NCI-H2107 (cell line): ENCODE measurements at places on chromosomes 6 and 20.

- no peak for DNase-seq
These were observed 1.0 kb upstream of the KIF13A start for GRCh38 chr6:17988422-17988944.

GRCh38 chr20:63738687-63739129 is 868 bp upstream of the SLC2A4RG start:
- no peak for DNase-seq

DNA sequence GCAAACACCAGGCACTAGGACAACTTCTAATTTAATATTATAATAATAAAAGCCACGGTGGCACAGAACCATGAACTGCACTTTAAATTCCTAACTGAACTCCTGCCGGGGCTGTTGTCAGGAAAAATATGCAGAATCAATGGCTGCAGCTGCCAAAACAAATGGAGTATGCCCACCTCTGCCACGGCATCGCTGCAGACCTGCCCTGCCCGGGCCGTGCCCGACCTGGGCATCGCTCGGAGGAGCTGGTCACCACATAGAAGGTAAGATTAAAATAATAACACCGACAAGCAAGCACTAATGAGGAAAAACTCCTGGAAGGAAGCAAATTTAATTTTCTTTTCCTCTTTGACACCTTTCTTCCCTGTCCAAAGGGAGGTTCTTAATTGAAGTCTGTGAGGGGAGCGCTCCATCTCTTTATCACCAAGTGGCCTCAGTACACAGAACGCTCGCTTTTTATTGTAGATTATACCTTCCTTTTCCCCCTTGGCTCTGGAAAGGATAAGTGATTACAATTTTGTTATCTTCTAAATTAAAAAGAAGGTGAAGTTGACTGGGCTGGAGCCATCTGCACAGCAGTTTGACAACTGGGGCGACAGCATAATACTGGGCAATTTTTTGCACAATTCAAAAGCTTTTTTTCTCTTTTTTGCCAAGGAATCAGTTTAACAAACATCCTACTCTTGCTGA is 351.3 kb downstream of the ZFAND3 start:
- DNase-seq, result no peak

DNA sequence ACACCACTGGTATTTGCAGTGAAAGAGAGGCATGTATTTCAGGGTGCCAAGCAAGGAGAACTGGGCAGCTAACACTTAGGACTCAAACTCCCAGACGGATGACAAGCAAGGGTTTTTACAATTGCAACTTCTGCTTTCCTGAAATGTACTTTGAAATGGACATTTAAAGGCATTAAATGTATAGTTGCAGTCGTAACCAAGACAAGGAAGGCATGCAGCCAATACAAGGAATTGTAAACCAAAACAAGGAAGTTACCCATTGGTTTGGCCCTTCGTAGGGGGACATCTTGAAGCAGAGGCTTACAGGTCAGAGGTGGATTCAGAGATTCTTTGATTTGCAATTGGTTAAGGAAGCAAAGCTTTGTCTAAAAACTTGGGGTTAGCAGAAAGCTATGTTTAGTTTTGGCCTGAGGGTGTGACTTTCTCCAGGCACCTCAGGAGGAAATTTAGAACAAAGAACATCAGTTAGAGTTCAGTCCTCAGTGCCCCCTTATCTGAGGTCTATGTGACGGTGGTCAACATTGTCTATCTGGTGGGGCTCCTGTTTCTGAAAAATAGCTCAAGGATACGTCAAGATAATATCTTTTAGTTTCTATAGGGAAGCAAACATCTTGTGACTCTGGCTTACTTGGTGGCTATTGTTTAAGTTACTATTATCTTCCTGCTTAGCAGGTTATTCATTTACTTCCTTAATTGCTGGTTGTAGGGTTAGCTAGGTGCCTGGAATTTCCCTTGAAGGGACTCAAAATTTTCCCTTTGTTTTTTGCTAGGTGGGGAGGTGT is 266.0 kb downstream of the CD83 start:
- no peak for DNase-seq

DNA sequence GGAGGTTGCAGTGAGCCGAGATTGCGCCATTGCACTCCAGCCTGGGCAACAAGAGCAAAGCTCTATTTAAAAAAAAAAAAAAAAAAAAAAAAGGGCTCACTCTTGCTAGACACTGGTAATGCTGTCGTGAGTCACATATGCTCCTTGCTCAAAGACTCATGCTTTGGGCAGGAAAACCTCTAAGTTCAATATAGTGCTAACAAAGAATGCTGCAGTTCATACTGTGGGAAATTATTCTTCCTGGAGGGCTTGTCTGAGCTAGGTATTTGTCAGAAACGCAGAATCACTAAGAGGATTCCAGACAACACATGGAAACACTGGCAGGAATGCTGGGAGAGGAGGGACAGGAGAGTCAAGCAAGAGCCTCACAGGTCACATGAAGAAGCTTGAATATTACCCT is 2.3 kb upstream of the LYRM2 start:
- no peak for DNase-seq

DNA sequence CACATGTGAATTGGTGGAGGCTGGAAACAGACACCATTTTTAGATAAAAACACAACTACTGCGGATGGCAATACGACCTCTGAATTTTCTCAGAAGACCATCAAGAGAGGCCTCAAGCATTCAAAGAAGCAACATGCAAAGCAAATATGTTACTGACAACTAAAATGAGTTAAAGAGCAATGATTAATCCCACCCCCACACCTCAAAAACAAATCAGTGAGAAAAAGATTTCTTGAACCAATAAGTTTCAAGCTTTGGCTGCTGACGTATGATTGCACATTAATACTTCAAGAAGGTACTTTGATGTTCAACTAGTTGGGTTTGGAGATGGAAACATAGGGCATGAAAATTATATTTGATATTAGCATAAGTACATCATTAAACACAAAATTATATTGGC is 982 bp downstream of the MMUT start:
- no peak for DNase-seq

DNA sequence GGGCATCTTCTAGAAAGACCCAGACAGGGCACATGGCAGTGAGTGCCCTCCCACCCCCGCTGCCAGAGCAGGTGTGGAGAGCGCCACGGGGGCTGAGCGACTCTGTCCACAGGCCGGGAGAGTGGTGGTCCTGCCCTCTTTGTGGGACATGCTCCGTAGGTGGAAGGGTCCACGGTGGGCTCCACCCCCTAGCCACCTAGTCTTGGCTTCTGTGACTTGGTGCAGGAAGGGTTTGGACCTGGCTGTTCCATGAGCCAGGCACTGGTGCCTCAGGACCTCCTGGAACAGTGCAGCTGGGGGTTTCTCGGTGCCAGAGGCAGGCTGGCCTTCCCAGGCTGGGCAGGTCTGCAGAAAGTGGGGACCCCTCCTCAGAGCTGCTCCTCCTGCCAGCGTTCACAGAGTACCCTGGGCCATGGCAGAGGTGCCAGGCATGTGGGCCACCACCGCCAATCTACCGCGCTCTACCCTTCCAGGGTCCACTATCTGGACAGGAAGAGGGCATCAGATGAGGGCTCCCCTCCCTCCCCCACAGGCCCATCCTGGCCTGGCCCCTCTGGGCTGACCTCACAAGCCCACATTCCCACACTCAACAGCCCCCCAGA is 23.0 kb downstream of the SLCO4A1 start:
- DNase-seq, result no peak

DNA sequence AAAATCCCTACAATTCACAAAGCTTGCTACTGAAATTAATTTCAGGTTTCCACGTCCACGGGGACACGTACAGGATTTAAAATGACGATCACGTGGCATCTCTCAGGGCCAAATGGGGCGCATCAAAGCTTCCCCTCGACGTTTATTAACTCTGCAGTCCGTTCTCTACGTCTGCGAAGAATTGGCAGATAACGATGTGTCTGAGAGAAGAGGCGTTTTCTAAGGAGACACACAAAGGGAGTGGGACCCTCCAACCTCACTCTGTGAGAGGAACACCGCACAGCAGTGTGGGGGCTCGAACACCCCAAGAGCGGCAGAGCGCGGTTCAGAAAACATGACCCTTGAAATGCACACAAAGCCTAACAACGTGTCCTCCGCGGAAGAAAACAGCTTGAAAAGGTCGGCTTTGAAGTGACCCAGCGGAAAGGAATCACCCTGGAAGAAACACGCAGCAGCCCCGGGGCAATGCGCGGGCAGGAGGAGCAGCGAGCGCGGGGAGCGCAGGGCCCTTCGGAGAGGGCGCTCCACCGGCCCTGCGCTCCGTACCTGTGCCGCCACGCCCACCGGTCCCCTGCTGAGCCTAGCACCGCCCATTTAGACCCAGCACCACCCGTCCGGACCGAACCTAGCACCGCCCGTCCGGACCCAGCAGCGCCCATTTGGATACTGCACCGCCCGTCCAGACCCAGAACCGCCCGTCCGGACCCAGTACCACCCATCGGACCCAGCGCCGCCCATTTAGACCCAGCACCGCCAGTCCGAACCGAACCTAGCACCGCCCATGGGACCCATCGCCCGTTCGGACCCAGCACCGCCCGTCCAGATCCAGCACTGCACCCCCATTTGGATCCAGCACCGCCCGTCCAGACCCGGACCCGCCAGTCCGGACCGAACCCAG is 1.1 kb upstream of the AFDN start:
- DNase-seq, result no peak

DNA sequence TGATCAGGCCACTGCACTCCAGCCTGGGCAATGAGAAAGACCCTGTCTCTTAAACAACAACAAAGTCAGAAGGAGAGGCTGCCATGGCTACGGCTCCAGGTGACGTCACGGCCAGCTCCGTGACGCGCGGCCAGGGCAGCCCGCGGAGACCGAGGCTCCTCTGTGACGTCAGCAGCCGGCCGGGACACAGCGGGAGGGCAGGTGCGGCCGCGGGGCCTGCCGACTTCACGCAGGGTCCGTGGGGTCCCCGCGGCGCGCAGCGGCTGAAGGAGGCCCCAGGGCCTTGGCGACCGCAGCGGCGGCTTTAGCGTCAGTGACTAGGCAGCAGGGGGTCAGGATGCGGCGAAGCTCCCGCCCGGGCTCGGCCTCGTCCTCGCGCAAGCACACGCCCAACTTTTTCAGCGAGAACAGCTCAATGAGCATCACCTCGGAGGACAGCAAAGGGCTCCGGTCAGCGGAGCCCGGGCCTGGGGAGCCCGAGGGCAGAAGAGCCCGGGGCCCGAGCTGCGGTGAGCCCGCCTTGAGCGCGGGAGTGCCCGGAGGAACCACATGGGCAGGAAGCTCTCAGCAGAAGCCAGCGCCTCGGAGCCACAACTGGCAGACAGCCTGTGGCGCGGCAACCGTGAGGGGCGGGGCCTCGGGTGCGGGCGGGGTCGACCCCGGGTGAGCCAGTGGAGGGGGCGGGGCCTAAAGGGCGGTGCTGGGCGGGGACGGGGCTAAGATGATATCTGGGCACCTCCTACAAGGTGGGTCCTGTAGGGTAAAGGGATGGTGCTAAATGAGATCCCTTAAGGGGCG is at the start of gene SPAG4:
Gene SPAG4, plus strand, starts transcription at position 163 of the 798 bp plus-strand sequence. Its CDS starts 175 bp downstream, at position 338.
- peak; percentile 93 for DNase-seq

- DNase-seq, result no peak
These were observed 273.9 kb upstream of the TAB2 start for GRCh38 chr6:149043476-149044130.

DNA sequence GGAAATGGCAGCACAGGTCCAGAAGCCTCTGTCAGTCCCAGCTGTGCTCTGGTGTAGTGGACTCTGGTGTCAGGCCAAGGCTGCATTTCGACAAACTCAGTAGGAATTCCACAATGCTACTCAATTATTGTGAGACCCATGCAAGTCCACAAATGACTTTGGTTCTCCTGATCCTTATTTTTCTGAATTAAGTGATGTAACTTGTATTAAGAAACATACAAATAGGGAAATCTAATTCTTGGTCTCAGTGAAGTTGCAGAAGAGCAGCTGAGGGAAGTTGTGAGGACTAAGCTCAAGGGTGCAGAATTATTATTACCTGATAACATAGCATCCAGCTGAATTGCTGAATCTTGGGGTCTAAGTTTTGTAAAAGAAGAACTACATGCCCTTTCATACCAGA is 116.8 kb downstream of the MAFB start:
- no peak for DNase-seq

DNA sequence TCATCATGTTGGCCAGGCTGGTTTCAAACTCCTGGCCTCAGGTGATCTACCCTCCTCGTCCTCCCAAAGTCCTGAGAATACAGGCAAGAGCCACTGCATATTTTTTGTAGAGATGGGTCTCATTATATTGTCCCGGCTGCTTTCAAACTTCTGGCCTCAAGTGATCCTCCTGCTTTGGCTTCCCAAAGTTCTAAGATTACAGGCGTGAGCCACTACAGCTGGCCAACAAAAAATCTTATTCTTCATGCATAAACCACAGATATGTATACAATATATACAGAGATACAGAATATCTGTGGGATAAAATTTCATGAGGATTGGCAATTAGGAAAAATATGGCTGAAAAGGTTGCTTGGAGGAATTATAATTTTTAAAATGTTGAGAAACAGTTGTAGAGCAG is 49.9 kb downstream of the SLC35A1 start:
- no peak for DNase-seq

DNA sequence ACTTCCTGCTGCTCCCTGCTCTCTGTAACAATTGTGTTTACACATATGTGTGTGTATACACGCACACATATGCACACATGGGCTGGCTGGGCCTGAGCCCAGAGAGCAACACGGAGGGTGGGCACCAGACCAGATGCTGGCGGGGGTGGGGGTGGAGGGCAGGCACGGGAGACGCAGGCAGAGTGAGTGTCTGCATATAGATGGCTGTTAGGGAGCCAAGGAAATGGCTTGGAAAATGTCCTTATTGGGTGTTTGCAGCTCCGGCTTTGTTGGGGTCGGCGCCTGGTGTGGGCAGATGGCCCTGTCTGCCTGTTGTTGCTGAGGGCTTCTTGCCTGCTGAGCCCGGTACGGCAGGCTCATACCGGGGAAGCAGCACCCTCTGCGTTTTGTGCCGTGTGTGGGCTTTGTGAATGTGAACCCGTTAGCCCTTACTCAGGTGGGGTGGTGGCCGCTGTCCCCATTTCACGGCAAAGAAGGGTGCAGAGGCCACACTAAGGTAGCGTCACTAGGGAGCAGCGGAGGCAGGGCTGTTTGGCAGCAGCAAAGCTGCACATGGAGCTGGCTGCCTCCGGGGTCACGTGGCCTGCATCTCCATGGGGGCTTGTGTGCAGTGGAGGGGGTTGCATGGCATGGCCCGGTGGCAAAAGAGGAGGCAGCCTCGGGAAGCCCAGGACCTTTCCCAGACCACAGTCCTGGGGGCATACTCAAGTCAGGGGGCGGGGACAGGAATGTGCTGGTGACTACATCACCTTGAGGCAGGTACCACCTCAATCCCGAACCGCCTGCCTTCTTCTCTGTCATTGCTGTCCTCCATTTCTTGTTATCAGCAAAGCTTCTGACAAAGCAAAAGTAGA is 47.4 kb upstream of the SRF start:
- DNase-seq, result no peak

DNA sequence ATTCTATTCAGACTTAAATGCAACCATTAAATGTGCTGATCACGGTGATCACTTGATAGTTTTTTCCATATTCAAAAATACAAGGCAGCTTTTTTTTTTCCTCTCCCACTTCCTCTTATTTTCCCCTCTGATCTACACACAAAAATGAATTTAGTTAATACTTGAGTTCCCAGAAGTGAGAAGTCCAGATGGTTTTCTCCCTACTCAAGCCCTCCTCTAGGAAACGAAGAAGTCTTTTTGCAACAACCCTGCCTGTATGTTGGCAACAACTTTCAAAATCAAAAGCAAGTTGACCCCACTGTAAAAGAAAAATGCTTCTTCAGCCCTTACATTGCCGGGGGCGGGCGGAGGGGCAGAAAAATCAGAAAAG is 24.3 kb downstream of the ARHGAP18 start:
- DNase-seq, result no peak
